ENCODE measurements at places on chromosomes 1 and 21.

DNA sequence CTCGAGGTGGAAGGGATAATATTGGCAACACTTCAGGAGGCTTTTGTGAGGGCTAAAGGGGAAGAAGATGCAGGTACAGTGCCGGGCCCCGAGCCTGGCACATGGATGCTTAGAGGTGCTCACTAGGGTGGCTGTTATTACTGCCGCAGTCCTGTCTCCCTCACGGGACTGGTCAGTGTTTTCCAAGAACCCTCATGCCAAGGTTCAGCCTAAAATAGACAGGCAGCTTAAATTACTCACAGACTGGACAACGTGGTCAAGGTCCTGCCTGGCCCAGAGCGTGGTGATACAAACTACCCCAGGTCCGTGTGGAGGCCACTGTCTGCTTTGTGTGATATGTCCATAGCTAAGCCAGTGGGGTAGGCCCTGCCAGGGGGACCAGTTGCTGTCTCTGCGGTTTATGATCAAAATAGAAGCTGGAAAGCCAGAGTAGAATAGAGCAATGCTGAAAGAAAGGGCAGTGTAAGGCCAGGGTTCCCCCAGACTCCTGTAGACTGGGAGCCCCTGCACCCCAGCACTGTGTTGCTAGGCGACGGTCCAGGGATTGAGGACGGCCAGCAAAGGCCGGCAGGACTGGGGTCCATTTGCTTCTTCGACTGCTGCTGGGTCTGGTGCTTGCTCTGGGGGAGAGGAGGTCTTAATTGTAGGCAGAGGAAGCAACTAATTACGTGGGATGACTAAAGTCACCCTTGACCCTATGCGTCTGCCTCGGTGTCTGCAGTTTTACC lies 36.1 kb downstream of the ELAPOR1 start:
- DNase-seq, result no peak

GRCh38 chr1:6181347-6181770 lies 1.2 kb upstream of the CHD5 start:
- DNase-seq, result no peak

GRCh38 chr1:201882665-201883132 lies 6.0 kb upstream of the SHISA4 start:
- DNase-seq, result no peak

- no peak for DNase-seq
Measured at GRCh38 chr1:32549616-32550015, 10.4 kb downstream of the ZBTB8A start.

DNA sequence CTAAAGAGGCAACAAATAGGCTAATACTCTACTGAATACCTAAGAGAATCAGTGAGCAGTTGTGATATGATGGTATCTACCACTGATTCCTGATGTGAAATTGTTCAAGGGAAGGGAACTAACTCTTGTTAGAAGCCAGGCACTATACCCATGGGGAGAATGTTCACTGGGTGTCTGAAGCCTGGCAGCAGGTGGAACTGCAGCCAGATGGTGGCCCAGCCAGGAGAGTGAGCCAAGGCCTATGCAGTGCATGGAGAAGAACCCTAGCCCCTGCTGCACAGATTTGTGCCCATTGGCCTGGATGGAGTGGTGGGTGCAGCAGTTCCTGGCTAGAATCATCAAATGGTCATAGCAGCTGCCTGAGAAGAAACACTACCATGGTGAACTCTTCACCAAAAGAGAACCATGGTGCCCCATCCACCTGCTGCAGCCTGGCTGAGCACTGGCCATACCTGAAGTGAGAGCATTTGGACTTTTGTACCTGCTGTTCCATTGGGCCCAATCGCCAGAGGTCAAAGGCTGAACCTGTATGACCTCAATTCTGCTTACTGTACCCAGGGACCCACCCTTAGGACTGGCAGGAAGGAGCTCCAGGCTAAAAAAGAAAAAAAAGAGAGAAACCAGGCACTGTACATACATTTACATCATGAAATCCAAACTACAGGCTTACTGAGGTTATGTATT lies 118.8 kb upstream of the IVNS1ABP start:
- no peak for DNase-seq
